ENCODE measurements at places on chromosomes 2 and 18. TPM values are rescaled to one million over a fixed set of nuclear protein-coding genes. Genes with fewer than 3 reads are reported as not detected.

GRCh38 chr2:135685361-135685760, 56.3 kb upstream of the UBXN4 start:
- DNase-seq = peak; percentile 72

DNA sequence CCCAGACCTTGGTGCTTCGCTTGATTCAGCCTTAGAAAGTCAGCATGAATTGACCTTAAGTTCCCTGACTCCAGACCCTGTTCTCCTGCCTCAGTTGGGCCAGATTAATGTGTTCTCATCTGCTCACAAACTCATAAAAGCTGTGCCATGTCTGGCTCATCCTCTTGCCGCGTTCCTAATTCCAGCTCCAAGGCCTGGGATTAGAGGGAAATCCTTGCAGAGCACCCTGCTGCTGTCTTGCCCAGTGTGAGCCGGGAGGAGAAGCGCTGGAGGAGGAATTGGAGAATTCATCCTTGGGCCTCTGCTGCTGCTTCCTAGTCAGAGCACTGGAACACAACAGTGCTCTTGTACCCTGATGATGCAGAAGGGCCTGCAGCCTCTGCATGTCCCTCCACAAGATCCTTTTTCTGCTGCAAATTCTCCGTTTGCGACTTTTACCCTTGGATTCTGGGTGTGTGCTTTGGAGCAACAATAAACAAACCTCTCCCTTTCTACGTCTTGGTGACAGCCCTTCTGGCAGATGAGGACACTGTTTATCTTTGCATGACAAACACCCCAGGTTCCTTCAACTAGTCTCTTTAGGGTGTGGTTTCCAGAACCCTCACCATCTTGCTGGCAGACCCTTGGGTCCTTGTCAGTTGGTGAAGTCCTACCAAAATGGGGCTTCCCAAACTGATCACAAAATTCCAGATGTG, 46.9 kb upstream of the CNGA3 start:
- no peak for DNase-seq

Gene IL18RAP
- not detected for total RNA-seq

Gene MAPRE2
- total RNA-seq = 11.2 TPM

Gene FOXD4L1
- not detected for total RNA-seq

- no peak for DNase-seq
These were observed 980 bp upstream of the SPTBN1 start for GRCh38 chr2:54455131-54455562.

DNA sequence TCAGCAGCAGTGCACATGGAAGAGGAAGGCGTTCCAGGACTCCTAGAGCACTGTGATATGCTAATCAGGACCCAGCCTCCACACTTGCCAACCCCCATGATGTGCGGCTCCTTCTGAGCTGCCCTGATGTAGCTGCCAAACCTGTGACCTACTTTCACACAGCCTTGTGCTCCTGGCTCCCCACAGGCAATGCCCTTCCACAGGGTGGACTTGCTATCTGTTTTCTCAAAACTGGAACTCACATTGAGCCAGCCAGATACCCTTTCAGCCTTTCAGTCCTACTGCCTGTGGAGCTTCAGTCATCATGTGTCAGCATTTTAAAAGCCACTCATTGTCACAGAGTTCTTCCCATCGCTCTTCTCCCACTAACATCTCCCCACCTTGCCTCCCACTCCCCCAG, 181.6 kb downstream of the AFF3 start:
- DNase-seq = no peak

DNA sequence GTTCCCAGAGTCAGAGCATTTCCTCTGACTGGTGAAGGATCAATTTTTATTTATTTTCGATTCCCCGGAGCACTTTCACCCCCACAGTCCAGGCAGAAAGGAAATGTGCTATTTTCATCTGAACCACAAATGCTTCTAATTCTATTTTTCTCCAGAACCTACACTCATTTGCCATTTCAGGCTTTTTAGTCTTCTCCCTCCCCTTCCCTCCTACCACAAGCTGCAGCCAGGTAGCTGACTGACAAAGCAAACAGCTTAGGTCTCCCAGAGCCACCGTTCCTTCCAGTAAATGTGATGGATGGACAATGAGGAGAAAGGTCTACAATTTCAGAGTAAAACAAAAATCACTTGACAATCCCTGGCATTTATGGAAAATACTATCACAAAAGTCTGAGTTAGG, 76.9 kb downstream of the KLF7 start:
- no peak for DNase-seq

GRCh38 chr2:38578832-38579231, 23.9 kb downstream of the HNRNPLL start:
- no peak for DNase-seq

- DNase-seq = peak; percentile 73
These were observed 81.1 kb upstream of the CD302 start for GRCh38 chr2:159879051-159879604.

GRCh38 chr18:12839526-12840196, 44.4 kb downstream of the PTPN2 start:
- peak; percentile 42 for DNase-seq

Gene FAM110C
- not detected for total RNA-seq

GRCh38 chr2:165549619-165550018, 80.1 kb downstream of the CSRNP3 start:
- DNase-seq = no peak

Gene IGFBP5
- 117 TPM for total RNA-seq

Gene CNRIP1
- total RNA-seq = 37.7 TPM

Gene NCKAP5
- 0.65 TPM for total RNA-seq

Gene GALNT3
- not detected for total RNA-seq

Gene SLC30A3
- not detected for total RNA-seq

Gene KCNE4
- 3.8 TPM for total RNA-seq

Gene CNTNAP5
- total RNA-seq = not detected

- peak; percentile 87 for DNase-seq
These were observed 8.6 kb upstream of the RPL37A start for GRCh38 chr2:216490061-216490460.

Gene CGREF1
- total RNA-seq = 19.2 TPM

DNA sequence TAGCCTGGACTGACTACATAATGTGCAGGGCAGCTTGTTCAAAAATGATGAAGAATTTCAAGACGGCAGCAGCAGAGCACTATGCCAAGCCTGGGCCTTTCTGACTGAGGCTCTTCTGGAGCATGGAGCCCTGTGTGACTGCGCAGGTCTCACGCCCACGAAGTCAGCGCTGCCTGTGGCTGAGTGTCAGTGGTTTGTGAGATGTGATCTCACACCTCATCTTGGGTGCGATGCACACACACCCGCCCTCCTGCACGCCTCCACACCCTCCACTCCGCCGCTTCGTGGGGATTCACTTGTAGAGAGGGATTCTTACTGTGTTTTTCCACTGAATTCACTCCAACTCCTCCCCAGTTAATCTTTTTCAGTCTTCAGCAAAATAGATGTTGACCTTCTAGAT, 103.9 kb downstream of the VIT start:
- no peak for DNase-seq

DNA sequence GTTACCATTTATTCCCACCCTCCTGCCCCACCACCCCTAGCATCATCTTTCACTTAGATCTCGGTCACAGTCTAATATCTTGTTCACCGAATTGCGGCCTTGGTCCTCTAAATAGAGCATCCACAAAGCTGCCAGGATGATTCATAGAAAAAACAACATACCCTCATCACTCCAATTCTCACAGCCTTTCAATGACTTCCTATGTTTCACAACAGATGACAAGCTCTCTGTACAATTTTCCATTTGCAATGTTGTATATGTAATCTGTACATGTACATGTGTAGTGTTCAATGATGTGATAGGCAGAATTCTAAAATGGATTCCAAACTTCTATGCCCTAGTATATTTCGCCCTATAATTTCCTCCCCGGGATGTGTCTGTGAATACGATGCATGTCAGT, 675.6 kb upstream of the CELF4 start:
- no peak for DNase-seq

Gene ANKRD30B
- total RNA-seq = not detected

- DNase-seq = peak; percentile 6
These were observed 143.0 kb downstream of the RAD51AP2 start for GRCh38 chr2:17375262-17375661.

DNA sequence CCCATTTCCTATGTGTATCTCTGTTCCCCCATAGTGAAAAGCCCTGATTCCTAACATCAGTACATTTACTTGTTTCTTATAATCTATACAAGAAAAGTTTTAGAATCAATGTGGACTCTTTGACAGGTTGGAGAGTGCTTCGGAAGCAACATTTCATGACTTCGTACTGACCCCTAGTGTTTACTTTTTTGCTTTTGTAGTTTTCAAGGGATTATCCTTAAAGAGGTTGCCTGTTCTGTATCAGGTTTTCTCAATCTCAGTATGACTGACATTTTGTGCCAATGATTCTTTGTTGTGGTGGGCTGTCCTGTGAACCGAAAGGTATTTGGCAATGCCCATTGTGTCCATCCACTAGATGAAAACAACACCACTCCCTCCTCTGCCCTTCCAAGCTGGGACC, 43.3 kb upstream of the SERPINB2 start:
- peak; percentile 66 for DNase-seq

- no peak for DNase-seq
These were observed 211.4 kb downstream of the LDLRAD4 start for GRCh38 chr18:13429884-13430510.

Gene LYG2
- not detected for total RNA-seq

GRCh38 chr18:69031571-69031970, 233.7 kb downstream of the CCDC102B start:
- DNase-seq = no peak

Gene ANKRD30BL
- total RNA-seq = not detected

Gene SERPINB13
- not detected for total RNA-seq

DNA sequence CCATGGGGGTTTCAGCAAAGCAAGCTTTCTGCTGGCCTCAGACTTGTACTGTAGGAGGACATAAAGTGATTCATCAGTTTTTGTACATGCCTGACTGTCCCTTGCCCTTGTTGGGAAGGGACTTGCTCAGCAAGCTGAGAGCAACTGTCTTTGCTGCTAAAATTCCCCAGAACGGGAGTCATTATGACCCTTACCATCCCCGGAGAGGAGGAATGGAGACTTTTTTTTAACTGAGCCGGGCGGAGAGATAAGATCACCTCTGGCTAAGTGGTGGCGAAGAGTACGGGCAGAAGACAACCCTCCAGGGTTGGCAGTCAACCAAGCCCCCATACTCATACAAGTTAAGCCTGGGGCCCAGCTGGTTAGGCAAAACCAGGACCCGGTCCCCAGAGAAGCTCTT, 20.4 kb upstream of the NAGK start:
- no peak for DNase-seq

DNA sequence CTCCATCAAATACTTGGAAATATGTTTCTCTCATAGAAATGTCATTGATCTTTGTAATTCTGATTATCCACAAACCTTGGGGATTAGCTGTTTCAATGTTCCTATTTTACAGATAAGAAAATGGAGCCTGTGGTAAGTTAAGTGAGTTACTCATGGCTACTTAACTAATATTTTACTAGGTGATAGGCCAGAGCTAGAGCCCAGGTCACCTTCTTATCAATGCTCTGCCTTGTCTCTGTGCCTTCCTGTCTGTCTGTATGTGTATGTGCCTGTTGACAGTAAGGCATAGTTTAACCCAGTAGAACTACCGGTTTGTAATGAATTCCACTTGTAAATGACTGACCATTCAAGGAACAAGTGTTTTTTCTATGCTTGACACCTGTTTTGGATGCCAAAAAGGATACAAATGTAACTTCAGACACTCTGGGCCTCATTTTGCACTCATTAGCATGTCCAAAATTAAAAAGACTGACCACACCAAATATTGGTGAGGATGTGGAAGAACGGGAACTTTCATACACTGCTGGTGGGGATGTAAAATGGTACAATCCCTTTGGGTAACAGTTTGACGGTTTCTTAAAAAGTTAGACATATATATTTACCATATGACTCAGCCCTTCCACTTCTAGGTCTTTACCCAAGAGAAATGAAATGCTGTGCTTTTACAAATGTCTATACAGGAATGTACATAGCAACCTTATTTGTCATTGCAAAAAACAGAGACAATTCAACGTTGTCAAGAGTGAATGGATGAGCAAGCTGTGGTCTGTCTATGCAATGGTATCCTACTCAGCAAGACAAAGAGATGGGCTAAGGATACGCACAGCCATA, 19.6 kb upstream of the IL1A start:
- peak; percentile 73 for DNase-seq

Gene ABCG5
- total RNA-seq = not detected

DNA sequence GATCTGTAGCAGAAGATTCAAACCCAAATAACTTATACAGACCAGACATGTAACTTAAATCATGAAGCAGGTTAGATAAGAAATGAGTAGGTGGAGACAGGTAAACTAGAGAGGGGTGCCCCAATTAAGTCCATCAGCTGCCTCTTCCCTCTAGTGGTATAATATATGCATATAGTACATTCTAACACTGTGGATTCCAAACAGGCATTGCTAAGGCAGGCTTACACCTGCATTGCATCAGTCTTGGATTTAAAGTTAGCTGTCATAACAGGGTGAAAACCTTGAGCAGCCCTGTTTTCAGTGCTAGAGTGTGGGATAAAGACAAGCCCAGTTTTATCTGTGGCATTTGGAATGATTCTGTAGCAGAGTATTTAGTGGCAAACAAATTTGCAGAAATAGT, 63.4 kb downstream of the NYAP2 start:
- DNase-seq = no peak

Gene PAX8
- 2.1 TPM for total RNA-seq

Data from GM23248 (cell line).